Immature natural killer cell (primary cell): ENCODE measurements at places on chromosomes 7 and 10. TPM values are rescaled to one million over a fixed set of nuclear protein-coding genes. Genes with fewer than 3 reads are reported as not detected.

Gene NEUROG3
- not detected for polyA plus RNA-seq

- no peak for DNase-seq
- no peak overlapping the region for H3K4me3 ChIP-seq
- no peak overlapping the region for H3K27ac ChIP-seq
- peaks cover 6% of the 10 kb centered on the region for H3K27me3 ChIP-seq
- H3K36me3 ChIP-seq = no peaks in the 10 kb centered on the region
Observed at GRCh38 chr10:128701837-128702236, 575.6 kb upstream of the MKI67 start.

GRCh38 chr10:24963521-24964041 is 11.2 kb upstream of the PRTFDC1 start:
- H3K27me3 ChIP-seq = peaks cover 3% of the 10 kb centered on the region
- no peak overlapping the region for H3K27ac ChIP-seq
- H3K4me1 ChIP-seq = no peaks in the 10 kb centered on the region
- no peak overlapping the region for H3K4me3 ChIP-seq
- peaks cover 3% of the 10 kb centered on the region for H3K36me3 ChIP-seq
- DNase-seq = no peak

GRCh38 chr7:106681815-106682495 is 21.0 kb upstream of the CCDC71L start:
- no peaks in the 10 kb centered on the region for H3K36me3 ChIP-seq
- no peaks in the 10 kb centered on the region for H3K4me1 ChIP-seq
- no peak for DNase-seq
- H3K27me3 ChIP-seq = peaks cover 13% of the 10 kb centered on the region
- no peak overlapping the region for H3K27ac ChIP-seq

- no peak overlapping the region for H3K27ac ChIP-seq
- no peak overlapping the region for H3K4me3 ChIP-seq
- no peak for DNase-seq
- H3K27me3 ChIP-seq = peaks cover 5% of the 10 kb centered on the region
- H3K4me1 ChIP-seq = peaks cover 7% of the 10 kb centered on the region
Observed at GRCh38 chr10:114811862-114812261, 9.7 kb upstream of the FHIP2A start.

GRCh38 chr10:3805201-3805790 is 20.3 kb upstream of the KLF6 start:
- peaks cover 33% of the 10 kb centered on the region for H3K27me3 ChIP-seq
- peak; percentile 83 for DNase-seq
- peaks cover 12% of the 10 kb centered on the region for H3K4me1 ChIP-seq
- no peak overlapping the region for H3K27ac ChIP-seq
- H3K36me3 ChIP-seq = no peaks in the 10 kb centered on the region

Gene TFR2
- 1.1 TPM for polyA plus RNA-seq

Gene ACSM6
- polyA plus RNA-seq = 0.10 TPM

DNA sequence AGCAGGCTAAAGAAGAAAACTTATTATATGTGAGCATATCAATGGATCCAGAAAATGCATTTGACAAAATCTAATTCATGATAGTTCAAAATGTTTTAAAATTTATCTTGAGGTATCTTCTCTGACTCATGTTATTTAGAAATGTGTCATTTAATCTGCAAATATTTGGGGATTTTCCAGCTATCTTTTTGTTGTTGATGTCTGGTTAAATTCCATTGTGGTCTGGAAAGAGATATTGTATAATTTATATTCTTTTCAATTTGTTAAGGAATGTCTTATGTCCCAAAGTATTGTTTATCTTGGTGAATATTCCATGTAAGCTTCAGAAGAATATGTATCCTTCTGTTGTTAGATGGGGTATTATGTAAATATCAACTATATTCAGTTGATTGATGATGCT is 942.5 kb downstream of the KCNMA1 start:
- no peak overlapping the region for H3K4me3 ChIP-seq
- no peak overlapping the region for H3K27ac ChIP-seq
- no peaks in the 10 kb centered on the region for H3K36me3 ChIP-seq
- no peaks in the 10 kb centered on the region for H3K4me1 ChIP-seq
- H3K27me3 ChIP-seq = peaks cover 3% of the 10 kb centered on the region

GRCh38 chr10:2888403-2889004 is 178.8 kb upstream of the PFKP start:
- H3K4me1 ChIP-seq = peaks cover 5% of the 10 kb centered on the region
- H3K36me3 ChIP-seq = no peaks in the 10 kb centered on the region
- no peak overlapping the region for H3K27ac ChIP-seq
- peaks cover 1% of the 10 kb centered on the region for H3K27me3 ChIP-seq
- DNase-seq = no peak

DNA sequence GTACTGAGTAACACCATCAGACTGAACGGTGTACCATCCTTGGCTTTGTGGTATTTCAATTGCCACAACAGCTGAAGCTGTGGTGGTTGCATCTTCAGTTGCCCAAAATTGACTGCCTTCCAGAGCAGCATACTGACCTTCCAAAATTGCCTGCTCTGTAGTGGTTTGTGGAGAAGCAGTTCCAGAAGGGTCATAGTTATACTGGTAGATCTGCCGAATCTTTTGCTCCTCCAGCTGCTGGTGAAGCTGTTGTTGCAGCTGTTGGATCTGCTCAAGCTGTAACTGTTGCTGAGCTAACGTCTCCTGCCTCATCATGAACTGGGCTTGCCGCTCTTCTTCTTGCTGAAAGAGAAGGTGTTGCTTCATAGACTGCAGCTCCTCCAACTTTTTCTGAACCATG is 212.2 kb downstream of the PCLO start:
- H3K4me1 ChIP-seq = no peaks in the 10 kb centered on the region
- DNase-seq = no peak
- H3K27ac ChIP-seq = no peak overlapping the region
- H3K27me3 ChIP-seq = no peaks in the 10 kb centered on the region
- no peaks in the 10 kb centered on the region for H3K36me3 ChIP-seq
- H3K4me3 ChIP-seq = no peak overlapping the region

GRCh38 chr7:51017576-51018535 is 235.2 kb upstream of the GRB10 start:
- no peak for DNase-seq
- H3K4me1 ChIP-seq = peaks cover 3% of the 10 kb centered on the region
- H3K4me3 ChIP-seq = no peak overlapping the region
- no peak overlapping the region for H3K27ac ChIP-seq

Gene PNLIP
- not detected for polyA plus RNA-seq

GRCh38 chr7:95840953-95841950 is 68.9 kb downstream of the DYNC1I1 start:
- H3K27ac ChIP-seq = no peak overlapping the region
- no peak for DNase-seq
- H3K4me3 ChIP-seq = no peak overlapping the region

GRCh38 chr10:132974886-132975830 is 32.8 kb upstream of the CFAP46 start:
- H3K4me1 ChIP-seq = no peaks in the 10 kb centered on the region
- H3K27ac ChIP-seq = no peak overlapping the region
- peaks cover 1% of the 10 kb centered on the region for H3K27me3 ChIP-seq
- no peak for DNase-seq
- no peak overlapping the region for H3K4me3 ChIP-seq
- H3K36me3 ChIP-seq = no peaks in the 10 kb centered on the region

DNA sequence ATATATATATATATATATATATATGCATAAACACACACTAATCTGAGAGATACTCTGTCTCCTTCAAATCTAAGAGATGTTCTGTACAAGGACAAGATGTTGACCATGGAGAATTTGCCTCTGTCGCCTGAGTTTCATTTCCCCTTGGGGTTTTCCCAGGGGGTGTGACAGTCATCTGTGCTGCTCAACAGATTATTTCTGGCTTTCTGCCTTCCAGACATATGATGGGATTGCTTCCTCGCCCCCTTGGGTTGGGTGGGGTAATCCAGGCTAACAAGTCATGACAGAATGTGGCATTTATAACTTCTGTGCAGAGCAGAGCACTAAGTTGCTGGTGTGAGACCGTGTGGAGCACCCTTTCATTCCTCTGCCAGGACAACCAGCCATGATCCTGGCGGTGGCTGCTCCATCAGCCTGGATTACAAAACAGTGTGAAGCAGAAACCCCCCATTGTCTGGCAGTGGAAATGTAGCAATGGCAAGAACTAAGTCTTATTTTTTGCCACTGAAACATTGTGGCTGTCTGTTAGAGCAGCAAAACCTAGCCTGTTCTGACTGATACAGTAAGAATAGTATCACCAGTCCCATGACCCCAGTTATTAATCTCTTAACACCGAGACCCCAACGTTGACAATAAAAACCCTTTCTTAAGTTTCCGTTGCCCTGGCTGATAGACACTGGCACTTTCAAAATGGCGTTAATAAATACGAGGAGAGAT is 13.7 kb upstream of the USP6NL start:
- peaks cover 7% of the 10 kb centered on the region for H3K27me3 ChIP-seq
- peaks cover 2% of the 10 kb centered on the region for H3K4me1 ChIP-seq
- no peak for DNase-seq

Gene KCNH2
- polyA plus RNA-seq = not detected

GRCh38 chr7:68679459-68680234 is 918.6 kb upstream of the AUTS2 start:
- no peak overlapping the region for H3K27ac ChIP-seq
- no peak overlapping the region for H3K4me3 ChIP-seq
- peaks cover 4% of the 10 kb centered on the region for H3K36me3 ChIP-seq

DNA sequence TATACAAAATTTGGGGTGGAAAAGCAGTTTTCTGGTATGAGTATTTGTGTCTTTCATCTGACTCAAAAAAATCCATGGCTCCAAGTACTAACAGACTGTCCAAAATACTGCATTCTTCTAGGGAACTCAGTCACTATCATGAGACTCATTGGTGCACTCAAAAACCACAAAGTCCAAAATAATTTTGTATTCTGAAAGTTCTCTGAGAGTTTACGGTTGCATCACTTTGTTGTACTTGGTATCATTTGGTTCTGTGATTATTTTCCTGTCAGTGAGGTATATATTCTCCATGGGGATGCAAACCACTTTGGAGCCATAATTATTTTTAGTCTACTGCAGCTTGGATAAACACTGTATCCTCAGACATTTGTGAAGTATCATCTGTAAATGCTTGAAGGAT is 28.0 kb upstream of the CABCOCO1 start:
- no peak overlapping the region for H3K4me3 ChIP-seq

Gene IL15RA
- polyA plus RNA-seq = 7.4 TPM

Gene ATOH7
- polyA plus RNA-seq = not detected

DNA sequence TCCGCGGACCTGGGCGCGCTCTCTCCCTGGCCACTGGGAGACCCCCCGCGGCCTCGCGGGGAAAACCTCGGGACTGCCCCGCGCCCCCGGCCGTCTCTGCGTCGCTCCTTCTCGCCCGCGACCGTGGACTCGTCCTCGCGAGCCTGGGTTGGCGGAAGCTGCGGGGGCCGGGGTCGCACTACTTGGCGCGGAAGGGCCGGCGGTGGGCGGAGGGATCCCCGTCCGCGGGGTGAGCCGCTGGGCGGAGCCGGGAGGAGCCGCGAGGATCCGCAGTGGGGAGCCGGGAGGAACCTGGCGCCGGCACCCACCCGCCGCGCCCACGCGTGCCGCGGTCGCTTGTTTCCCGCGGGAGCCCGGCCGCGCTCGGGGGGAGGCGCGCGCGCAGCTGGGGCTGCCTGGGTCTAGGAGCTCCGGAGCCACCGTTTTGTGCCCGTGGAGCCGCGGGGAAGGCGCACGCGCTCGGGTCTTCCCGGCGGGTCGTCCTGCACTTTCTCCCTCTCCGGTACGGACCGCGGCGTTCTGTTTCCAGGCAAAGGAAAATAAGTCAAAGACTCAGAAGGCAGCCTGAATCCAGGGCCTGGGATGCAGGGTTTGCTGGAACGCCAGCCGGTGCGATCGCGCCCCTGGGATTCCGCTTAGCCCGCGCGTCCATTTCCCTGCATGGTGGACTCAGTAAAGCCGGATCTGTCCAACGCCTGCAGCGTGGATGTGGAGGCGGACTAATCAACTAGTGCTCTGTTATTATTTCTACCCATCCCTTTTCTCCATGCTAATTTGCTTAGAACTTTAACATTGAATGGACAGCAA is 28.7 kb upstream of the KMT2C start:
- H3K27me3 ChIP-seq = peaks cover 7% of the 10 kb centered on the region
- H3K4me3 ChIP-seq = peak overlapping the region; percentile 95
- H3K36me3 ChIP-seq = no peaks in the 10 kb centered on the region
- peak overlapping the region; percentile 94 for H3K27ac ChIP-seq
- H3K4me1 ChIP-seq = peaks cover 14% of the 10 kb centered on the region

- no peaks in the 10 kb centered on the region for H3K4me1 ChIP-seq
- peaks cover 4% of the 10 kb centered on the region for H3K27me3 ChIP-seq
- no peak for DNase-seq
- no peak overlapping the region for H3K27ac ChIP-seq
- no peak overlapping the region for H3K4me3 ChIP-seq
Observed at GRCh38 chr7:3277604-3278572, 23.2 kb upstream of the SDK1 start.

DNA sequence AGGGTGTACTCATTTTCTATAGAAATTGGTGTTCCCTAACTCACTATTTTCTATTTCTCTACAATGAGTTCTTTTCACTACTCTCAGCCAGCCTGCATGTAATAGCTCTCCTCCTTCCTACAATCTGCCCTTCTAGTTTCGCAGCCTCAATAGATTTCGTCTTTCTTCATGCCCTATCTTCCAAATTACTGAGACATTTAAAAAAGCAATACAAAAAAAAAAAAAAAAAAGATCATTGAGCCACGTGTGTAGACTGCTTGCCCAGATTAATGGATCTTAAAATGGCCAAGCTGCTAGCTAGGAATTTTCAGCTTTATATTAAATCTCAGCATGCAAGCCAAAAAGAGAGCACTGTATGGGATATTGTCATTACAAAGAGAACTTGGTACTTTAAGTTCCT is 55.5 kb downstream of the ZNF277 start:
- no peak overlapping the region for H3K4me3 ChIP-seq
- H3K36me3 ChIP-seq = peaks cover 4% of the 10 kb centered on the region
- no peak overlapping the region for H3K27ac ChIP-seq
- no peaks in the 10 kb centered on the region for H3K27me3 ChIP-seq
- no peak for DNase-seq

GRCh38 chr7:118735441-118735840 is 510.9 kb downstream of the ANKRD7 start:
- DNase-seq = no peak
- no peaks in the 10 kb centered on the region for H3K27me3 ChIP-seq
- no peak overlapping the region for H3K4me3 ChIP-seq
- no peak overlapping the region for H3K27ac ChIP-seq

DNA sequence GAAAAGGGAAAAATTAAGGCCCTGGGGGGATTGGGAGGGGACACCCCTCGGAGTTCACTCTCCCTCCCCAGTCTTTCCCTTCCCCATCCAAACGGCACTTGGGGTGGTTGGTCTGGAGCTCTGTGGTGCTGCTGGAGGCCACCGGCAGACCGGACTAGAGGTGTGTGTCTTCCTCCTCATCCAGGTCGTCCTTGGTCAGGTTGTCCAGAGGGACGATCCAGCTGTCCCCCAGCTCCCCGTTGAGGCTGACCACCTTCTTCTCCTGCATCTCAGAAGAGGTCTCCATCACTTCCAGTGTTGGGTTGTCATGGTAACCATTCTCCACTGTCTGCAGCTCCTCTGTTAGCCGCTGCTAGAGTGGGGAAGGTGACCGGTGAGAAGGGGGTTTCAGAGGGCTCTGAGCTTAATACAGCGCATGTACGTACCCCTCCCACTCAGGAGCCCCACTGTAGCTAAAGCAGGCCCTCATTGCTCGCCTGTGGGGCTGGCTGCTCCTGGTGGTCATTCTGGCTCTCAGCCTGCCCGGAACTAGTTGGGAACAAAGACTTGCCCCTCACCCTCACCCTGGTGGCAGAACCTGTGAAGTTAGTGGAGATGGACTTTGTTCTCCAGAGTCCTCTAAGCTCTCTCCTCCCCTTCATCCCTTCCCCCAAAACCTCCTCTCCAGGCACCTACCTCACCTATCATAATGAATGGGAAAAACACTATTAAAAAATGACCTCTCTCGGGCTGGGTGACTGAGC is 52.1 kb downstream of the PODXL start:
- DNase-seq = no peak
- H3K4me1 ChIP-seq = peaks cover 28% of the 10 kb centered on the region
- H3K27ac ChIP-seq = no peak overlapping the region
- no peaks in the 10 kb centered on the region for H3K36me3 ChIP-seq

- H3K27ac ChIP-seq = no peak overlapping the region
- H3K4me1 ChIP-seq = peaks cover 2% of the 10 kb centered on the region
- no peaks in the 10 kb centered on the region for H3K36me3 ChIP-seq
Observed at GRCh38 chr10:17735166-17735941, 16.6 kb upstream of the TMEM236 start.
